ENCODE measurements at places on chromosomes 3 and 15. TPM values are rescaled to one million over a fixed set of nuclear protein-coding genes. Genes with fewer than 3 reads are reported as not detected.
A peak's percentile ranks its signal among the peaks of the same experiment; 100 is the strongest.

DNA sequence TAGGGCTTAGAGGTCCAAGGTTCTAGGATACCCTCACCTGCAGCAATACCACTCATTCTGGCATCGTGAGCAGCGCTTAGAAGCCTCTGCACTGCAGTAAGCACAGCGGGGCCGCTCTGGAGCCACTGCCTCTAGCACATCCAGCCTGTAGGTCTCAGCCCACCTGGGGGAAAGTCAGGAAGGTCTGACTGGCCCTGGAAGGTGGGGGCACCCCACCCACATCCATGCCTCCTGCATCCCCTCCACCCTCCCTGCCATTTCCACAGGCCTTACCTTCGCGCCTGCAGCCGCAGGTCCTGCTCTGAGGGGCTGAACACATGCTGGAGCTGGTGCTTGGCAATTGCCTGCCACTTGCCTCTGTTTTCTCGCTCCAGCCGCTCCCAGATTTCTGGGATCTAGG is 901 bp upstream of the RASSF1 start:
- DNase-seq, result no peak

The CHRNA3 gene
- polyA plus RNA-seq, result 0.27 TPM

The TGM5 gene
- not detected for polyA plus RNA-seq

- no peak for DNase-seq
Observed at GRCh38 chr3:182240474-182240873, 528.7 kb downstream of the SOX2 start.

DNA sequence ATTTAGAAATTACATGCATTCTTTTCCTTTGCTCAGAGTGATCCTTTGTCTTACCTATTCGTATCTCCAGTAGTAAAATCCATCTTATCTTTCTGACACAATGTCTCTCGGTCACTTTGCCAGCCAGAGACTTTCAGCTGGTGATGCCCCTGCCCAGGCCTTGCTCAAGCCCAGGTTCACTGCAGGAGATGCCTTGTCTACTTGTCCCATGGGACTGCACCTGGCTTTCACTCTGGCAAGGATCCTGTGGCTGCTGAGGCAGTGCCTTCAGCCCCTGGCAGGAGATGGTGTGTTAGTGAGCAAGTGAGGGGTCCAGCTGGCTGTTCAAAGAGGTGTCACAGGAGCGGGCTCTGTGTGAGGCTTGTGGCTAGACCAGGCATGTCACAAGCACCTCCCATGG is 1268.9 kb downstream of the OTOL1 start:
- DNase-seq, result no peak

The PRR20G gene
- polyA plus RNA-seq, result not detected

The RNF7 gene
- 100 TPM for polyA plus RNA-seq

The GP9 gene
- not detected for polyA plus RNA-seq

GRCh38 chr15:20356911-20357480 is 184.6 kb downstream of the GOLGA6L6 start:
- no peak for DNase-seq

GRCh38 chr3:110932567-110932966 is 139.0 kb upstream of the NECTIN3 start:
- DNase-seq, result no peak

The RAB43 gene
- 0.88 TPM for polyA plus RNA-seq

The IL20RB gene
- polyA plus RNA-seq, result 0.82 TPM

The GP5 gene
- polyA plus RNA-seq, result 0.46 TPM

DNA sequence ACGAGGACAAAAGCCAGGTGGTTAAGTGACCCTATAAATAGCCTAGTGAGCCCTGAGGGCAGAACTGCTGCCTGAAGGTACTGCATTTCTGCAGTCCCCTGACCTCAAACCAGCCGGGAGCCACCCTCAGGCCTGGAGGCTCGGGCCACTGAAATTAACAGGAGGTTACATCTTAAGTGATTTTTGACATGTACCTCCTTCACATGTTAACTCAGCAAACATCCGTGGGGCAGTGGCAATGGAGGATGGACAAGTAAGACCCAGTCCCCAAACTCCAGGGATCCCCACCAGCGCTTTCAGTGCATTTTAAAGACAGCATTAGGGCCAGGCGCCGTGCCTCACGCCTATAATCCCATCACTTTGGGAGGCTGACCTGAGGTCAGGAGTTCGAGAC is 26.2 kb downstream of the PSTPIP1 start:
- no peak for DNase-seq

DNA sequence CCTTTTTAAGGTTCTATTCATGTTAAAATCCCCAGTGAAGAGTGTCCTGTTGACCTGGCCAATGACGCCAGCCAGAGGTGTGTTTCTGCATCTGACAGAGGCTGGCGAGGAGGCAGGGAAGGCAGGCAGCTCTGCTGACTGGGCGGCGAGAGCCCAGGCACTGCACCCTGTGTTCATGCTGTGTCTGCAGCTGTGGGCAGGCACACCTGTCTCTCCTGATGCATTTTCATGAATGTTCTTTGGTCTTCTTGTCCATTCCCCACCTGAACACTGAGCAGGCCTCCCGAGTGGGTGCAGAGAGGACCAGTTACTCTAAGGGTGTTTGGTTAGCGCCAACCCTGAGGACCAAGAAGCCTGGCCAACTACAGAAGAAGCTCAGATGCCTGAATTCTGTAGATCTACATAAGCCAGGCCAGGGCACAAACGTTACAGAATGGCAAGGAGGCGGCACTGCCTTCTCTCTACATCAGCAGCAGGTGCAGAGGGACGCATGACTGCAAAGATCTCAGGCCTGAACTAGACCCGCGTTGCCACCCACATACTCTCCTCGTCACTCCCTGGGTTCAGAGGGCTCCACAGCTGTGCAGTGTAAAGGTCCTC is 233.7 kb downstream of the OCA2 start:
- DNase-seq, result no peak

- DNase-seq, result no peak
Observed at GRCh38 chr3:101244212-101244575, 76.2 kb downstream of the IMPG2 start.

GRCh38 chr3:12267376-12268030 is 21.4 kb upstream of the PPARG start:
- DNase-seq, result no peak

The SLC28A2 gene
- not detected for polyA plus RNA-seq

The NDUFB4 gene
- 147 TPM for polyA plus RNA-seq

DNA sequence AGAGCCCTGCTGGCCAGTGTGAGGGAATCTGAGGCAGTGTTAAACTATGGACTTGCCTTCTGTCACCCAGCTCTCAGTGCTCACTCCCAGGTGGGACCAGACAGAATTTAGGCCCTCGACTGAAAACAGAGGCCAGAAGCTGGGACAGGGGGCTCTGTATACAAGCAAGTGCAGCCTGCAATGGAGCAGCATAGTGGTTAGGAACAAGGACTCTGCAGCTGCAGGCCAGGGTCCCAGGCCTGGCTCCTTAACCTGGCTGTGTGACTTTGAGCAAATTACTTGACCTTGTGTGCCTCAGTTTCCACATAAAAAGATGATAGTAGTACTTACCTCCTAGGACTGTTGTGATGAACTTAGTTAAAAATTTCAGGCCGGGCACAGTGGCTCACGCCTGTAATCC is 39.8 kb downstream of the CMTM7 start:
- no peak for DNase-seq

DNA sequence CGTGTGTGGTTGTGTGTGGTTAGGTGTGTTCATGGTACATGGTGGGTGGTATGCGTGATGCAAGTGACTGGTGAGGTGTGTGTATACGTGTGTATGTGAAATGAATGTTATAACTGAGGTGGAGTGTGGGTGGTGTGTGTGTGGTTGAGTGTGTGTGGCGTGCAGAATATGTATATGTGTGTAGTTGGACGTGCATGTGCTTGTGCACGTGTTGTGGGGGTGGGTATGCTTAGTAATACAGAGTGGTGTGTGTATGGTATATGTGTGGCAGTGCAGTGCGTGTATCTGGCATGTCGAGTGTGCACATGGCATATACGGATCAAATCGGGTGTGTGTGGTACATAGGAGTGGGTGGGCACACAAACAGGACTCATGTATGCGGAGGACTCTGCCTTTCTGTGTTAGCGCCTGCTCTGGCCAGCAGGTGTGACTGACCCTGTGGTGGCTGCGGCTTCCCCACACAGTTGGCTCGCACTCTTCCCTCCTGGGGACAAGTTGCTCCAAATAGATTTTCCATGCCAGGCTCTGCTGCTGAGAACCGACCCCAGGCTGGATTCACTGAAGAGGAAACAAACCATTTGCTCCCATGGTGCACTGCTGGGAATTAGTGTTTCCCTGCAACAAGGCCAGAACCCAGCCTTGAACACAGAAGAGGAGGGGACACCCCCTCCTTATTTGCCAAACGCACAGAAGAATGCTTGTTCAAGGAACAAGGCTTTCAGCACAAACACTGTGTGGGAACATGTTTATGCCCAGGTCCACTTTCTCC is 1.2 kb upstream of the C3orf70 start:
- DNase-seq, result peak; percentile 18

DNA sequence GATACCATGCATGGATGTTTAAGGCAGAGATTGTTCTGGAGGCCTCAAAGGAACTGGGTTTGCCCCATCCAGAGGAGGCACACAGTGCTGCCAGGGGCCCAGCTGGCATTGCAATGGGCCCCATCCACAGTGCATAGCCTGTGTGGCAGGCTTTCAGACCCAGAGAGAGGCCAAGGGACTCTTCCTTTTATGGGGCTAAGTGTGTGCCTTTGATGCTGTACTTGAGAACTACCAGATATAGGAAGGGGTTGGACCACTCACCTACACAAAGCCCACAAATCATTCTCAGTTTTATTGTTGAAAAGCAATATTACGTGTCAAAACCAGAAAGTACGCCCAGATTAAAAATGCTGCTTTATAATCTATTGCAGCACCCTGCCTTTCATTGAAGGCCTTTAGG is 134.9 kb downstream of the EPHB1 start:
- DNase-seq, result no peak

The BOC gene
- 34.2 TPM for polyA plus RNA-seq

DNA sequence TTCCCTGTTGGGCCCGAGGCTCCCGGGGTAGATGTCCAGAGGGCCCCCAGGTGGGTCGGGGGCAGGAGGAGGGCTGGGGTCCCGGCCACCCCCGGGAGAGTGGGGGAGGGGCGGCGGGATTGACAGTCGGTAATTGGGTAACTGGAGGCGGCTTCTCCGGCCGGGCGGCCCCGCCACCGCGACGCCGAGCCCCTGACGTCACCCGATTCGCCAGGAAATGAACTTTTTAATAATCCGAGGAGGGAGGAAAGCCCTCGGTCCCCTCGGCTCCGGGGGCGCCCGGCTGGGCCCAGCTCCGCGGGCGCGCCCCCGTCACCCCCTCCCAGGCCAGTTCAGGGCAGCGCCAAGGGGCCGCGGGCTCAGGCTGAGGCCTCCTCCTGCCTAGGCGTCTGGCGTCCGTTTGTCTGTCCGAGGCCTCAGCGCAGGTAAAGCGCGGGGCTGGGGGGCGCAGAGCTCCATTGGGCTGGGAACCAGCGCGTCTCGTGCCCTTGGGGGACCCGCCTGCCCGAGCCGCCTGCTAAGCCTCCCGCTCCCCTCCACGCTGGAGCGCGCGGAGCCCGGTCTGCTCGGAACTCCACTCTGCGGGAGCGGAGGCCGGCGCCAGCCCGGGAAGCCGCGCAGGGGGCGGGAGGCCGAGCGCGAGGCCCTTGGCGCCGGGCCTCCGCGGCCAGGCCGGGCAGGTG is 3.9 kb downstream of the GATA2 start:
- DNase-seq, result peak; percentile 64

DNA sequence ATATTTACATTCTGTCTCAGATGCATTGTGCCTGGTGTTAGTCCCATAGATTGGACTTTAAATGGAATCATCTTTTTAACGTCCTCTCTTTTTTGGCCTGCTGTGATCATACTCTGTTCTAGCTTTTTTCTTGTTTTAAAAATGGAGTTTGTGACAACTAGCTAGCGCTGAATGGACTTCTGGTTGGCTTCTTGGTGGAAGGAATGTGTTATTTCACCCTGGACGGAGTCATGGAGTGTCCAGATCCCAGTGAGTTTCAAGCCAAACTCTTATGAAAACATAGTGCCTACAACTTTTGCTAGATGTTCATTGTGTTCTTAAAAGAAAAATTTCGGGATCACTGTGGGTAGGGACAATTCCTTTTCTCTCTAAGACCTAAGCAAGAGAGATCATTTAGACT is 192.6 kb downstream of the TCF12 start:
- DNase-seq, result no peak

The ARF4 gene
- 295 TPM for polyA plus RNA-seq

The KLHL40 gene
- not detected for polyA plus RNA-seq

DNA sequence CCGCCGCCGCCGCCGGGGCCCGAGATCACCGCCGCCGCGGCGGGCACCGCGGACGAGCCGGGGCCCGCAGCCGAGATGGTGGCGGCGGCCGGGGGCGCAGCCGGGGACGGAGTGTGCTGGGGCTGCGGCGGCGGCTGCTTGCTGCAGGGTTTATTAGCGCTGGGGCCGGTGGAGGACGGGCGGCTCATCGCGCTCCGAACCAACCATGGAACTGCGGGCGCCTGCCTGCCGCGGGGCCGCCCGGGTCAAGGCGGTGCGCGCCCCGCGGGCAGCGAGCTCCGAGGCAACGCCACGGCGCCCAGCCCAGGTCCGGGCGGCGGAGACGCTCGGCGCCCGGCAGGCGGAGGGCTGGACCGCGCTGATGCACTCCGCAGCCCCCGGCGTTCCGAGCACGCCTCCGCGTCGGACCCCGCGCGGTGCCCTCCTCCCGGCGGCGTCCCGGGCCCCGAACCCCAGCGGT is 277 bp downstream of the SIAH2 start:
- DNase-seq, result no peak

The FAM107A gene
- 19.9 TPM for polyA plus RNA-seq

The RAD54L2 gene
- polyA plus RNA-seq, result 7.1 TPM

DNA sequence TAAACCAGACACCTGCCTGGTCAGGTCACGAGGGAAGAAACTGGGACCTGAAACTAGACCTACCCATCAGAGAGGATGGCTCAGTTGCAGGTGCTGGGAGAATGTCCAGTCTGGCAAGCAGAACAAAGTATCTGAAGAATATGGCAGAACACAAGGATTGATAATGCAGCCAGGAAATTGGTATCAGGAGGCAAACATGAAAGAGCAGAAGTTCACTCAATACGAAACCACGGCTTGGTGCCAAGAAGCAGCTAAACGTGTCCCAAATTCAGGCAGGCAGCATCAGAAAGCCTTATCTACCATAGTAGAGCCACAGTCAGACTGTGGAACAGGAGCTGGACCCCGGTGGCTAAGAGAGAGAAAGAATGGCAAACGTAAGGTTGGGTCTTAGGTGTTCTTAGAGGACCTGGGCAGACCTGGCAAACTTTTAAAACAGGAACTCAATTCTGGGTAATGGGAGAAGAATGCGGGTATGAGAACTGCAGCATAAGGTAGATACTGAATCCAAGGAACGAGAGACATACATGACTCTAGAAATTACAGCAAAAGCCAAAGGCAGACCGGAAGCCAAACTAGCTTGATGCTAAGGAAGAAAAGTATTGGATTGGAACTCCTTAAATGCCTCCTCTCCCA is 169.0 kb upstream of the NECTIN3 start:
- DNase-seq, result no peak

DNA sequence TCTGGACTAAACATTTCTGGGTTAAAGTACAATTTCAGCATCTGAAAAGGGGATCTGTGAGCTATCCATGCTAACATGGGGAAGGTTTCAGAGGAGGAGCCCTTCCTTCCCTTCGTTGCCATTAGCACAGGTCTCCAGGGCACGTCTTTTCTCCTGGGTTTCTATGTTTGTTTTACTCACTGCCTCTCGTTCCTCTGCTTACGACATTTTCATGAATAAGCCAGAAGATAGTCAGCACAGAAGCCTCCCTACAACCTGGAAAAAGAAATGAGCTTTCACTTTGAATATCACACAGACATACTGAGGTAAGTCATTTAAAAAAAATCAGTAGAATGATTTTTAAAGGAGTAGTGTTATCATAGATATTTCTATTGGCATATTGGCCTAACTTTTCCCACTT is 117.2 kb upstream of the KCNMB2 start:
- no peak for DNase-seq
